Cardiac muscle cell (in vitro differentiated cells and primary cell): ENCODE measurements at places on chromosomes 11 and 22.

DNA sequence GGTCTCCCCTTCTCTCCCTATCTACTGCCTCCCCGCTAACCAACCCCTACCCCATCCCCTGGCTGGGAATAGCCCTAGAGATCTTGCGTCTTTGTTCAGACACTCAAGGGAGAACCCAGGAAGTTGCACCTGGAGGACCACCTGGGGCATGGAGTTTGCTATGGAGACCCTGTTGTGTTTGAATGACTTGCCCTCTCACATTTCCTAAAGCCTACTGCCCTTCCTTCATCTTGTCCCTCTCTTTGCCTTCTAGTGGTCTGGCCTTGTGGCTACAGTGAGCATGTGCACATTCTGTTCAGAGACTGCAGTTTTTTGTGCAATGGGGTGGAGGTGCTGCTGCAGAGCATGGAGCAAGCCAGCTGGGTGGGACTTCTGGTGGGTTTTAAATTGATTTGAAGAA lies 42.5 kb downstream of the ZNRF3 start:
- no peak overlapping the region for H3K4me3 ChIP-seq
- H3K4me1 ChIP-seq: peaks cover 56% of the 10 kb centered on the region
- no peak overlapping the region for H3K27ac ChIP-seq
- no peak for DNase-seq
- H3K36me3 ChIP-seq: no peaks in the 10 kb centered on the region

GRCh38 chr22:44723801-44724200 lies 21.8 kb downstream of the PRR5 start:
- no peaks in the 10 kb centered on the region for H3K27me3 ChIP-seq
- H3K36me3 ChIP-seq: no peaks in the 10 kb centered on the region
- no peak for DNase-seq
- no peak overlapping the region for H3K4me3 ChIP-seq
- H3K4me1 ChIP-seq: peaks cover 13% of the 10 kb centered on the region

GRCh38 chr22:22214819-22215329 lies 29.7 kb upstream of the VPREB1 start:
- H3K27ac ChIP-seq: no peak overlapping the region
- peaks cover 94% of the 10 kb centered on the region for H3K27me3 ChIP-seq
- no peak for DNase-seq
- H3K36me3 ChIP-seq: no peaks in the 10 kb centered on the region

- H3K36me3 ChIP-seq: no peaks in the 10 kb centered on the region
- no peaks in the 10 kb centered on the region for H3K4me1 ChIP-seq
- H3K4me3 ChIP-seq: no peak overlapping the region
- peaks cover 56% of the 10 kb centered on the region for H3K27me3 ChIP-seq
- no peak for DNase-seq
Measured at GRCh38 chr11:86673872-86674750, 1.7 kb upstream of the ME3 start.

- no peaks in the 10 kb centered on the region for H3K36me3 ChIP-seq
- H3K27ac ChIP-seq: no peak overlapping the region
- peaks cover 81% of the 10 kb centered on the region for H3K27me3 ChIP-seq
- no peak overlapping the region for H3K4me3 ChIP-seq
- H3K4me1 ChIP-seq: no peaks in the 10 kb centered on the region
Measured at GRCh38 chr11:2865922-2866577, 19.5 kb downstream of the CDKN1C start.

DNA sequence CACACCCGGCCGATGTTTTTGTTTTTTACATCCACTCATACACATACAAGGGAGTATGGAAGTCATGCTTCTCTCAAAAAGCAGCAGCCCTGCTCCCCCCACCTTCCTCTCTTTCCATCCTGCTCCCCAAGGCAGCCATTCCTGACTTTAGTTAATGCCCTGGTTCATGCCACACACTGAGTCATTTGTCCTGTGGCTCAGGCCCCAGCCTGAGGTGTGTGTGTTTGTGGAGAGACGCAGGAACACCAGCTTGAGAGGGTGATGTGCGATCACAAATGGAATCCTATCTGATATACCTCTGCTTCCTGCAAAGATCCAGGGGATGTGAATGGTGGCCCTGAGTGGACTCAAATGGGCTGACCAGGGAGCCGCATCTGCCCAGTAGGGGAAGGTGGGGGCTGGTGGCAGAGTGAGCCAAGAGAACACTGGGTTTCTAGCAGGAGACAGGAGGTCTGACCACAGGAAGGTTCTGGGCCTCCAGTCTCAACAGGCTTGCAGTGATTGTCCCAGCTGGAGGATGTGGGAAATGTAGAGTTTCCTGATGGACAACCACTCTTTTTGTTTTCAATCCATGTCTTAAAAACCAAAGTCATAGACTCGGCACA lies 86.7 kb downstream of the OSBP2 start:
- no peak overlapping the region for H3K4me3 ChIP-seq
- H3K4me1 ChIP-seq: no peaks in the 10 kb centered on the region
- no peaks in the 10 kb centered on the region for H3K27me3 ChIP-seq
- H3K36me3 ChIP-seq: no peaks in the 10 kb centered on the region
- no peak for DNase-seq
- no peak overlapping the region for H3K27ac ChIP-seq

- peak; percentile 67 for DNase-seq
- H3K4me3 ChIP-seq: no peak overlapping the region
- H3K27ac ChIP-seq: no peak overlapping the region
- H3K4me1 ChIP-seq: peaks cover 3% of the 10 kb centered on the region
Measured at GRCh38 chr11:64713016-64713707, 9.8 kb downstream of the NRXN2 start.
